MV-4-11 (cell line): ENCODE measurements at places on chromosomes 16 and 17.
A peak's percentile ranks its signal among the peaks of the same experiment; 100 is the strongest.

DNA sequence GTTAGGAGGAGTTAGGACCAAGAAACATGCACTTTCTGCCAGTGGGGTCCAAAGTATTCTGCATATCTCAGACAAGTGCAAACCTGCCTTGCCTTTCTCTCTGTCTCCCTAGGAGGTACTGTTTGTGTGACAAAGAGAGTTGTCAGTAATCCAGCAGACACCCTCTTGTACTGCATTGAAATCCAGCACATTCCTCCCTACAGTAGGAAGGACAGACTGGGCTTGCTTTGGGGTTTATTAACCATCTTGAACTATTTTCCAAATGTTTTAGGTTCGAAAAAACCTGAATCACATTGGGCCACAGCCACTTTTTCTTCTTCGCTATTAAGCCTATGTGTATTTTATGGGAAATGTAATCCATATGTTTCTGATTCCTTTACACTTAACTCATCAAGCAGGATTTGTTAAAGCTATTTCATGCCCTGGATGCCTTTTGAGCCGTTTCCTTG, 204.2 kb upstream of the KCNJ16 start:
- no peak for DNase-seq

DNA sequence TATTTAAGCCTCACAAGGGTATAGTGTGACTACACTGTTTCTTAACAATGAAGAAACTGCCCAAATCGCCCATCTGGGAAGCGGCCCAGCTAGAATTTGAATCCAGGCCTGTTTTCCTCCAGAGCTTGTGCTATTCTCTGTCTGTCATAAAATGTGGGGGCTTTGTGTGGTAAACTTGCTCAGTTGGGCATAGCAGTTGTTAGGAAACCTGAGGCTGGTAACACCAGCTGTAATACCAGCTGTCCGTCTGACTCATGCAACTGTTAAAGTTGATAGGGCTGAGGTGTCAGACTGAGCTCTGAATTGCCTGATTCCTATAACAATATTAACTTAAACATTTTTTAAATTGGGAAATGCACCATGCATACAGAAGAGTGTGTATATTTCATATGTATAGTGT, 9.3 kb downstream of the NOD2 start:
- peak; percentile 92 for DNase-seq

DNA sequence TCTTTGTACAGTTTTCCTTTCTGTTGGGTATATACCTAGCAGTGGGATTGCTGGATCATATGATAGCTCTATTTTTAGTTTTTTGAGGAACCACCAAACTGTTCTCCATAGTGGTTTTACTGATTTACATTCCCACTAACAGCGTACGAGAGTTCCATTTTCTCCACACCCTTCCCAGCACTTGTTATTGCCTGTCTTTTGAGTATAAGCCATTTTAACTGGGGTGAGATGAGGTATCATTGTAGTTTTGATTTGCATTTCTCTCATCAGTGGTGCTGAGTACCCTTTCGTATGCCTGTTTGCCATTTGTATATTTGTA, 887 bp upstream of the EVI2B start:
- DNase-seq, result no peak

GRCh38 chr16:82755570-82756282, 129.0 kb downstream of the CDH13 start:
- peak; percentile 24 for DNase-seq

DNA sequence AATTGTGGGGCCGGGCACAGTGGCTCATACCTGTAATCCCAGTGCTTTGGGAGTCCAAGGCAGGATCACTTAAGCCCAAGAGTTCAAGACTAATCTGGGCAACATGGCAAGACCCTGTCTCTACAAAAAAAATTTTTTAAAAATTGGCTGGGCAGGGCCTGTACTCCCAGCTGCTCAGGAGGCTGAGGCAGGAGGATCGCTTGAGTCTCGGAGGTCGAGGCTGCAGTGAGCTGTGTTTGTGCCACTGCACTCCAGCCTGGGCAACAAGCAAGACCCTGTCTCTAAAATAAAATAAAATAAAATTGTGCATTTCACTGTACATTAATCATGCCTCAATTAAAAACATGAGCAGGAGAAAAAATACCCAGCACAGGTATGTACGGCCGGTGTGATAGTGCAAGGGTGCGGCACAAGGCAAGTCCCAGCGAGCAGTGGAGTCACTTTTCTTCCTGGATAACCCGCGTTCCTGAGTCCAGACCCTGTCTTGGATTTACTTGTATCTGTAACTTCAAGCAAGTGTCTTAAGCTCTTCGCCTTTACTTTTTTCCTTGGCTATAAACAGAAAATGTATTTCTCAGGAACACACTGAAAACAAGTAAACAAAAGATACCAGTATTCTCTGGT, 11.4 kb downstream of the ZDHHC7 start:
- no peak for DNase-seq

DNA sequence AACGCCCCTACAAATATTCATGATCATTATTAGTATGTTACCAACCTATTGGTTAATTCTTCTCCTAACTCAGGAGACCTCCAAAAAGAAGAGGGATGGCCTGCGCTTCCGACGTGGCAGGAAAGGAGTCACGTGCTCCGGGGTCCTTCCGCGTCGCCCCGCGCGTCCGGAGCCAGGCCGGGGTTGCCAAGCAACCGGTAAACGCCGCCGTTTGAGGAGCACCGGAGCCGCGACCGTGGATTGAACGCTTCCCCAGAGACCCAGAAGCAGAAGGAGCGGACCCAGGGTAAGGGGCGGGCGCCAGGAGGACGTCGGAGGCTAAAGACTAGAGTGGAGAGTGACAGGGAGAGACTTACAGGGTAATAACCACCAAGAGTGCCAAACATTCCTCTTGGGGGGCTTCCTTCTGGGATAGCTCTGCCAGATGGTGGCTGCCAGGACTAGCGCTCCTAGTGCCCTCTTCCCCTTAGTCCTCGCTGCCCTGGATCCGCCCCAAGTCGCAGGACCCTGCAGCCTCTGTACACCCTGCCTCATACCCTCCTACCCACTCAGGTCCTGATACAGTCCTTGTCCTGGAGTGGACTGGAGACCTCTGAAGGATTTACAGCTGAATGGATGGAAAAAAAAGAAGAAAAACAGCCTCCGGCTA, at the start of gene DNAI2:
Gene DNAI2, plus strand, starts transcription at position 175 of the 649 bp plus-strand sequence. CDS start 7,584 bp downstream, outside the sequence.
- DNase-seq, result no peak

DNA sequence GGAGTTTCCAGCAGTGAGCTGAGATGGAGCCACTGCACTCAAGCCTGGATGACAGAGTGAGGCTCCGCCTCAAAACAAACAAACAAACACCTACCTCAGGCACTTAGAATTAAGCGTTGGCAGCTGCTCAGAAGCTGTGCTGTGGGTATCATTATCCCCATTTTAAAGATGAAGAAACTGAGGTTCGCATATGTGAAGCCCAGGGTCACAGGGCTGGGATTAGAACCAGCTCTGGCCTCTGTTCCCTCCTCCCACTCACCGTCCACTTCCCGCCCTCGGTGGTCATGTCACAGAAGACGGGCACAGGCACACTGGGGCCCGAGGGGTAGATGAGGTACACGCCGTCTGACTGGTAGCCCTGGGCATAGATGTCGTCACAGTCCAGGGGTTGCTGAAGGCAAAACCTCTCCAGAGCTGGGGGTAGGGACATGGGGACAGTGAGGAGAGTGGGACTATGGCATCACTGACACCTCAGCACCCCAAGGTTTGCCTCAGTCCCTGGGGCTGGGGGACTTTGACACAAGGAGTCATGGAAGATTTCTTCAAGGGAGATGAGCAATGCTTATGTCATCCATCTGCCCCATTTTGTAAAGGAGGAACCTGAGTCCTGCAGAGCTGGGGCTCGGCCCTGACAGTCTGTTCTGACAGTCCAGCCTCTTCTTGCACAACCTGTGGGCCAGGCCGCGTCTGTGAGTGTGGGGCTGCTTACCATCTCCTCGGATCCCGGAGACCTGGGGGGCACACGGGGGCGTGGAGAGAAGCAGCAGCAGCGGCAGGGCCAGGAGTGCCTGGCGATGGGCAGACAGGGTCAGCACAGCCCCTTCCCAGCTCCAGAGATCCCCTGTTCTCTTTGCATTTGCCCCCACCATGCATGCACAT, 700 bp downstream of the MFAP4 start:
- peak; percentile 88 for DNase-seq

DNA sequence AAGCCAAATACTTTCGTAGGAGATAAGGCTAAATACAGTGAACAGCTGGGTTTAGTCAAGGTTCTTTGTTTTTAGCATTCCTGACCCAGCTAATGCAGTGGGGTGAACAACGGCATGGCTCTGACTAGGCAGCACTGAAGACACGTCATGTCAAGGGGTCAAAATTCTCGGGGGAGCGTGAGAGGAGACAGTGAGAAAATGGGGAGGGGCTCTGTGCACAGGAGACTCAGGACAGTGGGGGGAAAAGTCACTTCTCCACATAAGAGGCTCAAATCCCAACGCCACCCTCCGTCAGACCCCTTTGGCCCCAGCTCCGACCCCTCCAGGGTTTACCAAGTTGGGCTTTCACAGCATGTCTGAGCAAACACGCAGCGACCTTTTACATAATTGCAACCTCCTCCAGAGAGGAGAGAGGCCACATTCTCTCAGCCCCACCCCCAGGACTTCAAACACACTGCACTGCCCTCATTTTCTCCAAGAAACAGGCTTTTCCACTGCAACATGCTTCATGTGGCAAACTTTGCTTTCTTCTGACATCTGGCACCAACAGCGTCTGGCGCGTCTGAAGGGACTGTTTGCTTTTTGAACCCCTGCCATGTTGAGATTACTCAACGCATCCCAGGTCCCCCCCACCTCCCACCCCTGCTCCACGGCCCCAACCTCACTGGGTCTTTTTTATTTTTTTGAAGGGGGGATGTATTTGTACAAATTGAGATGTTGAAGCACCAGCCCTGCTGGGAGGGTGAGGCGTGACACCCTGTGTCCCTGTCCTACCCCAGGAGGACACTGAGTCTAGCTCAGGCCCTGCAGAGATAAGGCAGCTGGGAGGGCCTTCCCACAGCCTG, 30.0 kb downstream of the AXIN2 start:
- DNase-seq, result no peak

GRCh38 chr17:71392715-71393567, 727.9 kb upstream of the SOX9 start:
- DNase-seq, result no peak

DNA sequence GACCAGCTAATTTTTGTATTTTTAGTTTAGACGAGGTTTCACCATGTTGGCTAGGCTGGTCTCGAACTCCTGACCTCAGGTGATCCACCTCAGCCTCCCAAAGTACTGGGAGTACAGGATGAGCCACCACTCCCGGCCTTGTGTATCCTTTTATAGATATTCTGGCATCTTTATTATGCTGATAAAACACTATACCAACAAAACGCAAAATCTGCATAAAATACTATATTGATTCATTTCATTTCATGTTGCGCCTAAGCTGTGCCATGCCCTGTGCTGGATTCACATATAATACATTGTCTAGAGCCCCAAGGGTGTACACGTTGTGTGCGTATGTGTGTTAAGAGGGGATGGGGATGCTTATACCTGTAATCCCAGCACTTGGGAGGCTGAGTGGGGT, 3.8 kb upstream of the UBE2Z start:
- no peak for DNase-seq

DNA sequence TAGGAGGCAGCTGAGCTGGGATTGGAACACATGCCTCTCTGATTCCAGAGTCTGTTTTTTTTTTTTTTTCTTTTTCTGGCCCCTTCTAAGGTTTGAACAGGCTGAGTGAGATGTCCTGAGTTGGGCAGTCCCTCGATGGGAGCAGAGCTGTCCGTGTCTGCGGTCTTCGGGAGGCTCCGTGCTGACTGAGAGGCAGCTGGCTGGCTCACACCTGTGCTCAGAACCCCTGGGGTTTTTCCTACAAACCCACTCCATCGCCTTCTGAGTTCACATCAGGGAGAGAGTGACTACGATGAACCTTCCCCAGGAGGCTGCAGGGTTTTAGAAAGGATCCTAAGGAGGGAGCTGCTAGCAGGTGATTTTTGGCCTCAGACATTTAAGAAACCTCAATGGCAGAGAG, 92.5 kb downstream of the IRF8 start:
- DNase-seq, result no peak

DNA sequence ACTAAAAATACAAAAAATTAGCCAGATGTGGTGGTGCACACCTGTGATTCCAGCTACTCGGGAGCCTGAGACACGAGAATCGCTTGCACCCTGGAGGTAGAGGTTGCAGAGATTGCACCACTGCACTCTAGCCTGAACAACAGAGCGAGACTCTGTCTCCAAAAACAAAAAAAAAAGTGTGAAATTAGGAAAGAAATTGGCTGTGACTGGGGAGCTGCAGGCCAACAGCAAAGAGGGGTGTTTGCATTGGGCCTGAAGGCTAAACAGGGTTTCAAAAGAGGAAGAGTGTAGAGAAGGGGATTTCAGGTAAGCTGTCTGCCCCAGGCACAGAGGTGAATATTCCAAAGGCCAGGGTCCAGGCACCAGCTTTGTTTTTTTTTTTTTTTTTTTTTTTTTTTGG, 9.4 kb downstream of the BMERB1 start:
- no peak for DNase-seq

GRCh38 chr17:48160177-48161081, 52.9 kb downstream of the SNX11 start:
- DNase-seq, result no peak

GRCh38 chr16:85625053-85625452, 11.9 kb downstream of the GSE1 start:
- no peak for DNase-seq

DNA sequence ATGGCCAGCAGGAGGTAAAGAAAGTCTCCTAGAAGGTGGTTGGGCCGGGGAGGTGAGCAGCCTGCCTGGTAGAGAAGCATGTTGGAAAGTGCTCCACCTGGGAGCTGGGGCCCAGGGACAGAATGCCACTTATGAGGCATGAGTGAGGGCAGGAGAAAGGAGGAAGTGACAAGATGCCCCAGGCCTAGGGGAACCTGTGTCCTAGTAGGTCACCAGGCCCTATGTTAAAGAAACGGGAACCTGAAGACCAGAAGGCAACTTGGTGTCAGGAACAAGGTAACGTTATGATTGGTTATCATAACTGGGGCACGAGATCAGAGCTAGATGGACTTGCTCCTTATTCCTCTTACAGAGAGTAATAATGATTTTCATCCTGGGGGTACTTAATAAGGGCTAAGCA, 34.3 kb downstream of the PITPNC1 start:
- DNase-seq, result peak; percentile 41

- DNase-seq, result no peak
Observed at GRCh38 chr17:81479175-81480071, 33.2 kb downstream of the ACTG1 start.

- DNase-seq, result no peak
Observed at GRCh38 chr17:14198575-14198974, 38.1 kb downstream of the CDRT15 start.

- DNase-seq, result peak; percentile 15
Observed at GRCh38 chr17:33560165-33560564, 267.1 kb upstream of the ASIC2 start.

GRCh38 chr17:33039874-33040273, 48.2 kb downstream of the SPACA3 start:
- no peak for DNase-seq

DNA sequence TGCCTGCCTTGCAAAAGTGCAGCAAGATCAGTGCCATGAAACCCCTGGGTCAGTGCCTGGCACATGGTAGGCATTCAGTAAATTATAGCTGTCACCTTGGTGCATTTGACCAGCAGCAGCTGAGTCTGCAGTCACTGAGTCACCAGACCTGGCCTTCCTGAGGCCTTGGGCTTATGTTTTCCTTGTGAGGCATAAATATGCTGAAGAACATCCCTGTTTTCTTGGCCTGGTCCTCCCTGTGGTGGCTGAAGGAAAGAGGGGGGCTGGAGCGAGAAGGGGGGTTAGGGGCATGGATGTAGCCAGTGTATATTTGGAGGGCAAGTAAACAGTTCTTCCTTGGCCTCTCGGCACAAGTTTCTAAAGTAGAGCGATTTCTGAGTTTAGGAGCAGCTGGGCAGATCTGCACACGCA, 26.5 kb downstream of the EPN2 start:
- DNase-seq, result no peak

- no peak for DNase-seq
Observed at GRCh38 chr16:75491876-75492275, 3.4 kb downstream of the CHST6 start.

GRCh38 chr17:14337596-14338079, 36.8 kb downstream of the HS3ST3B1 start:
- DNase-seq, result no peak
